Myocyte (in vitro differentiated cells): ENCODE measurements at places on chromosomes 1 and 21.

GRCh38 chr21:8991968-8992621 is 1529.3 kb upstream of the TPTE start:
- no peak for DNase-seq

- DNase-seq: peak; percentile 76
These were observed 165.8 kb upstream of the C1orf105 start for GRCh38 chr1:172254521-172255222.

GRCh38 chr21:34615487-34615814 is 538 bp upstream of the RCAN1 start:
- DNase-seq: no peak

DNA sequence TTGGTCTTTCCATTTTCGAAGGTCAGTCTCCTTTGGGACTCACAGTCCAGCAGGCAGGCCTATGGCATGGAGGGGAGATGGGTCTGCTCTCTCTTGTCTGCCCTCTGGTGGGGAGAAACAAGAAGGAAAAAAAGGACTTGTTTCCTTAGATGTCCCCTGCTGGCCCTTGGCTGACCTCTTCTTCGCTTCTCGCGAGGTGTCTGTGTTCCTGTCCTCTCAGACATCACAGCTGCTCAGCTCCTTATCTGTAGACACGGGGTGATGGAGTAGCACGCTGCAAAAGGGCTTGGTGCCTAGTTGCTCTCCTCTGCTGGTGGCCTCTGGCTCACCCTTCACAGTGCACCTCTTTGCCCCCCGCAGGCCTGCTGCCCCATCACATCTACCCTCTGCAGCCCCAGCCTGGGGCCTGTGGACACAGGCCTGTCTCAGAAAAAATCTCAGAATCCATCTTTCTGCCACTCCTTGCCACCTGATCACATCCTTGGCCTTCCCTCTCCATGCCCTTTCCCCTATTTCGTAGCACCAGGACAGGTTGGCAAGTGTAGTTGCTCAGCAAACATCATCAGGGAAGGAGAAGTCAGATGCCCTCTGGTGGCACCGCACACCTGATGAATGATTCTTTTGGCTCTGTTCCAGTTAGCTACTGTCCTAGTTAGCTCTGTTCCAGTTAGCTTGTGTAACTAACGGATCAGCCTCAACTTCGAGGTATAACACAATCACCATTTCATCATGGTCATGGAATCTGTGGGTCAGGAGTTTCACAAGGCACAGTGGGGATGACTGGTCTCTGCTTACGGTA is 18.7 kb upstream of the AK2 start:
- DNase-seq: peak; percentile 90

- peak; percentile 84 for DNase-seq
These were observed 99.8 kb upstream of the ATP1A1 start for GRCh38 chr1:116273042-116273783.

DNA sequence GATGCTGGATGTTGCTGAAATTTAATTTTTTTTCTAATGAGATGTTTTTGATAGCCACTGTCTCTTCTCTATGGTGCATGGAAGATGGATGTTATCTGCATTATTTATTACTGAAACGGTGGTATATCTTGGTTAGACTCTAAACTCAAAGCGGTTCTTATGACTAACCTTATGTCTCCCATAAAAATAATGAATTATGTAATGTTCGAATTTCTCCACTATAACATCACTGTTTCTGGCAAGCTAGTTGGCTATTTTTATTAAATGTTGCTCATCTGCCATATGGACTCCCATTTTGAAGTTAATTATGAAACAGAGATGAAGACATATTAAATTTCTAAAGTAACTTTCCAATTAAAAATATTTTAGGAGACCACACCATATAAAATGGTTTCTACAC is 808.6 kb upstream of the ADGRL4 start:
- no peak for DNase-seq

DNA sequence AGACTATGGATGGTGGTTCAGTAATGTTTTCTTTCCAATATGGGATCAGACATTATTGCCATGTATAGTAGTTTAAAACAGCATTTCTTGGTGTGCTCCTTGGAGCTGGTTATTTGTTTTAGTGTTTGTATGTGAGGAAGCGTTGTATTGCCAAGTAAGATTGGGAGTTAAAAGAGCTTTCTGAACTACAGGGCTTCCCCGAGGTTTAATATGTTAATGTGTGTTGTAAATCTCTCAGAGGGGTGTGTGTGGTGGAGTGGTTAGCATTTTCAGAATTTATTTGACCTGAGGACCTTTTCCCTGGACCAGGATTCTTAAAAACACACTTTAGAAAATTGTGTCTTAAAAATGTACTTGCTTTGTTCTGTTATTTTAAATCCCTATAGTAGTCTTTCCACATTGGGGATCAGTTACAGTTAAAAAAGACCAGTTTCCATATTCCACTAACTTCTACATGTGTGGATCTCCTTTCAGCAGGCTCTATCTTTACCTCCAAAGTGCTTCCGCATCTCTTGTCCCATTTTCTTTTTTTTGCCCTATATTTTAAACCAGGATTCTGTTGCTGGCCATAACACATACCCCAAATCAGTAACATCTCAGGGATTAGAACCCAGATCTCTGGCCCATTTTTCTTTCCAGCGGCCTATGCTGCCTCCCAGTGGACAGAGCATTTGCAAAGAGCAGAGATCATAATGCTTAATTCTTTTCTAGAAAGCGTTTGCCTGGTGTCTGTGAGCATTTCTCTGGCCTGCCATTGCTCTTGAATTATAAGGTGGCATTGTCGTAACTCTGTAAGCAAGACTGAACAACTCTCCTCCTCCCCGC is 58.6 kb downstream of the PBX1 start:
- peak; percentile 17 for DNase-seq
